Stimulated activated CD4-positive, alpha-beta T cell treated with anti-CD3 and anti-CD28 coated beads, TNF-alpha, amount 100 ng/mL, for 48 hours (primary cell): ENCODE measurements at places on chromosomes 16 and 17.

DNA sequence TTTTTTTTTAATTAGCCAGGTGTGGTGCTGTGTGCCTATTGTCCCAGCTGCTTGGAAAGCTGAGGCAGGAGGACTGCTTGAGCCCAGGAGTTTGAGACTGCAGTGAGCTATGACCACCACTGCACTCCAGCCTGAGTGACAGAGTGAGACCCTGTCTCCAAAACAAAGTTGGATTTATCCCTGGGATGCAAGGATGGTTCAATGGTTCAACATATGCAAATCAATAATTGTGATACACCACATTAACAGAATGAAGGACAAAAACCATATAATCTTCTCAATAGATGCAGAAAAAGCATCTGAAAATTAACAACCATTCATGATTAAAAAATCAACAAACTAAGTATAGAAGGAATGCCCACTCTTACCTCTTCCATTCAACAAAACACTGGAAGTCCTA, 33.5 kb downstream of the CDR2 start:
- no peak for DNase-seq

GRCh38 chr17:46800573-46800972, 17.9 kb downstream of the WNT3 start:
- no peak for DNase-seq

DNA sequence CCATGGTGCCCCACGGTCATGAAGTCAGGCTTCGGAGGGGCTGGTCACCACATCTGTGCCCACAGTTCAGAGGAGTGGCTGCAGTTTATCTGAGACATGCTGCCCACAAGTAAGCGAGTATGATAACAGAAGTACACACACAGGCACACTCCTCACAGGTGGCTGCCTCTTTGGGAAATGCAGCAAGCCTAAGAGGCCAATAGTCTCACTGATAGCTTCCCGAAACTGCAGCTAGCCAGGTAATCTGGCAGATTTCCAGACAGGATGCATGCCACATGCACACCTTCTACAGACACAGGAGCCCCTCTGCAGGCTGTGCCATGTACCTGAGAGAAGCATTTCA, 12.6 kb upstream of the GFOD2 start:
- no peak for DNase-seq

DNA sequence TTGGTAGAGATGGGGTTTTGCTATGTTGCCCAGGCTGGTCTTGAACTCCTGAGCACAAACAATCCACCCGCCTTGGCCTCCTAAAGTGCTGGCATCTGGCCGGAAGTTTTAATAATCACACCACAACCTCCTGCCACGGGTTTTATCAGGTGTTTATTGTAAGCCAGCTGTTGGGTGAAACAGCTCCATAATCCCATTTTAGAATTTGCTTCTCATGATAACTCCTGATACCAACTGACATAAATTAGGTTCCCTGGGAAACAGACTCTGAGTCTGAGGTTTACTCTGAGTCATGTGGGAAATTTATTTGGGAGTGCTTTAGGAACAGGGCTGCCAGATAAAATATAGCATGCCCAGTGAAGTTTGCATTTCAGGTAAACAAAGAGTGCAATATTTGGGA, 122.6 kb upstream of the MED13 start:
- DNase-seq: no peak

DNA sequence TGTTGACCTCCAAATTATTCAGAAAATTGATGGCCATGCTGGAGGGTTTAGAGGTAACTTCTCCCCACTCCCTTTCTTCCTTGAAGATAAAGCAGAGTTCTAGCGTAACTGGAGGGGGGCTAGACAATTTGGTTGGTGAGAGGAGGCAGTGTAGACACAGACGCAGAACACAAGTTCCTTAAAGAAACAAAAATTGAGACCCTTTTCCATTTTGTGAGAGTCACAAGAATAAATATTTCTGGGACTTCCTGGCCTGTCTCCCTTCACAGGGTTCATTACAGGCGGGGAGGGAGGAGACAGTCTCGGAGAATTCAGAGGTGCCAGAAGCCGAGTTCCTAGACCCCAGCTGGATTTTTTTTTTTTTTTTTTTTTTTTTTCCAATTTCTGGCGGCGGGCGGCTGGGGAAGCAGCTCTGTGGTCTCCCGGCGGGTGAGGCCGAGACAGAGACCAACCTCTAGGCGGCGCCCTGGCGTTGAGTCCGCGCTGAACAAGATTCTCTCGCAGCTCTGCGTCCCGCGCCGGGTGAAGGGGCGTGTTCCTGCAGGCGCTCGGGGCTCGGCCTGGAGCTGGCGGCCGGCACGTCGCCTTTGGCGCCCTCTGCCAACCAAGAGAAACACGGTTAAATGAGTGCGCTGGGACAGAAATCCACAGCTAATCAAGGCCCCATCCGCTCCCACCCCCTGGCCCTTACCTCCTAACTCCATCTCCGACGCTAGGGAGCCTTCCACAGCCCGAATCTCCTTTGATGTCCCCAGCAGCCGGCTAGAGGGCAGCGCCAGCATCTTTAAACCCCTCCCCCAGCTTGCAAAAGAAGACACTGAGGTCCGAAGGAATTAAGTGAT, 10.2 kb upstream of the HOXB9 start:
- peak; percentile 69 for DNase-seq

DNA sequence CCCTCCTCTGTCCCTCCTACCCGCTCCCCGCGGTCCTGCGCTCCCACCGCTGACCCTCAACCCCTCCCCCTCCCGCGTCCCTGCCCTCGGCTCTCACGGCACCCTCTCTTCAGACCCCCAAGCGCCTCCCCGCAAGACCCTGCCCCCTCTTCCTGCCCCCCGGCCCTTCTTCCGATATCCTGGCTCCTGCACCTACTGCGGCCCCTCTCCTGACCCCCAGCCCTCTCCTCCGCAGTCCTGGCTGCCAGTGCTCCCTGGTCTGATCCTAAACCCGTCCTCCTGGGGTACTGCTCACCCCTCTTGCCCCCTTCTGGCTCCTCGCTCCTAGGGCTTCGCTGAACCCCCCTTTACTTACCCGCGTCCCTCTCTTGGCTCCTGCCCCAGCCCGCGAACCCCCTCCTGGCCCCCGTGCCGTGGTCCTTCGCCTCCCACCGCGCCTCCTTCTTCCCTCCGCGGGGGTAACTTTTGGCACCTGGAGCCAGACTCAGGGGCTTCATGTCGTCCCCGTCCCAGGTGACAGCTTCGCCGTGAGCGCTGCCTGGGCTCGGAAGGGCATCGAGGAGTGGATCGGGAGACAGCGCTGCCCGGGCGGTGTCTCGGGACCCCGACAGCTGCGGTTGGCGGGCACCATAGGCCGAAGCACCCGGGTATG, 839 bp downstream of the NKD1 start:
- DNase-seq: no peak

- no peak for DNase-seq
Measured at GRCh38 chr17:74750039-74750326, 1.6 kb downstream of the NHERF1 start.

DNA sequence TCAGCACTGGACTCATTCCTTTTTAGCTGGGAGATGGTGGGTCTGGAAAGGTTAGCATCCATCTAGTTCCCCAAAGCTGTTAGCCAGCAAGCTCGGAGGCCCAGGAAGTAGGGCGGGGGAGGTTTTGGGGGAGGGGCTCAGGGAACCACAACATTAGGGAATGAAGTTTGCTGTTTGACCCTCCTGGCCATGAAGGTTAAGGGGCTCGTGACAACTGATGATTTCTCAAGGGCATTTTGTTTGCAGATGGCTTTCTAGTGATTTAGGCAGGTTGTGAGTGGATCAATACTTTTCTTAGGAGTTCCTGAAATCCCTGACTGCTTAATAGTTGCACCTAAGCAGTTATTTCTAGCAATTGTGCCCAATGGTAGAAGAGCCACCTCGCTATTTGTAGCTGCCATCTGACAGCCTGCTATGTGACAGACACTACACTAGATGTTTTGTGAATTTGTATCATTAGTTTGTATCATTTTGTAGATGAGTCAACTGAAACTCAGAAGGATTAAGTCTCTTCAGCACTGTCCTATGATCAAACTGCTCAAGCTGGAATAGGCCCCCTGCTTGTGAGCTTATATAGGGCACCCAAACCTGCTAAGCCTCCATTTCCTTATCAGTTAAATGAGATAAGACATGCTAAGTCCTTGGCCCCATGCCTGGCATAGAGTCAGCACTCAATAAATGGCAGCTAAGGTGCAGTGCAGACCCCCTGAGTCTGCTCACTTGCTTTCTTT, 146.4 kb downstream of the IRX3 start:
- no peak for DNase-seq

GRCh38 chr17:81218991-81219390, 3.8 kb downstream of the CEP131 start:
- no peak for DNase-seq

DNA sequence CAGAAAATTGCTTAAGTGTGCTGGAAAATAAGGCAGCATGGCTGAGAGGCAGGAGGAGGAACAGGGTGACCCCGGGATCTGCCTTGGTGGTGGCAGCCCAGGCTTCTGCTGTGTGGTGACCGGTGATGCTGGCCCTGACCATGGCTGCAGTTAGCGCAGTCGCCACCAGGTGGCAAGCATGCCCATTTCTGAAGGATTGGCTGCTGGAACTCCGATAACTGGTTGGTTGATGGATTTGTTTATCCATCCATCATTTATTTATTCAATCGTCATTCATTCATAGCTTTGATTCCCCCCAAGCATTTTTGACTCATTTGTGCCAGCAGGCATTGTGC, 29.1 kb upstream of the ITGA3 start:
- peak; percentile 68 for DNase-seq

DNA sequence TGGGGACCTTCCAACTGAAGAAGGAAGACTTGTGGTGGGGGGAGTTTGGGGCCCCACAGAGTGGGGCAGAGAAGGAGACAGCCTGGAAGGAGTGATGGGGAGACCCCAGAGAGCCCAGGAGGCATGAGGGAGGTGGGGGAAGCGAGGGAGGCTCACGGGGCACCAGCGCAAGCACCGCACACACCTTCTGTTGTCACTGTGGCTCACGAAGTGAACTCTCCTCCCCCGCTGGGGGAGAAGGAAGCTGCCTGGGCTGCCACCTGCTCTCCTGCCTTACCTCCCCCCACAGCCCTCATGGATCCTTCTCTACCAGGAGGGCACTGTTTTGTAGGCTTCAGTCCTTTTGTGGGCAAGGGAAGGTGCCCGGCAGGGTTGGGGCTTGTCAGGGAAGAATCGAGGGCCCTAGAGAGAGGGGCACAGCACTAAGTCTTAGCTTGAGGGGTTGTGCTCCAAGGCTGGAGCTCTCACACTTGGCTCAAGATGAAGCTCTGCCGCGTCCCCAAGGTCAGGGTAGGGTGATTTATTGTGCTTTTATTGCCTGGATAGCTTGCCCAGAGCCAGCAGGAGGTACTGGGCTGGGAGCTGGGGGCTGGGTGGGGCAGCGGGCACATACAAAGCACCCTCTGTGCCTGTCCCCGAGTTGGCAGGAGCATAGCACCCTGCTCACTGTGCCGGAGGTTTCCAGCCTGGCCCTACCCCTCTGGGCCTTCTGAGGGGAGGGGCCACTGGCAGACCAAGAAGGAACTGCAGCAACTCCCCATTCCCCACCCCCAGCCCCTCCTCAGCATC, 4.6 kb upstream of the STARD3 start:
- no peak for DNase-seq

- no peak for DNase-seq
Measured at GRCh38 chr17:31130286-31131224, 35.8 kb downstream of the NF1 start.

GRCh38 chr17:80683625-80684104, 139.0 kb downstream of the RPTOR start:
- DNase-seq: no peak

GRCh38 chr17:31869031-31869430, 10.0 kb upstream of the COPRS start:
- no peak for DNase-seq

DNA sequence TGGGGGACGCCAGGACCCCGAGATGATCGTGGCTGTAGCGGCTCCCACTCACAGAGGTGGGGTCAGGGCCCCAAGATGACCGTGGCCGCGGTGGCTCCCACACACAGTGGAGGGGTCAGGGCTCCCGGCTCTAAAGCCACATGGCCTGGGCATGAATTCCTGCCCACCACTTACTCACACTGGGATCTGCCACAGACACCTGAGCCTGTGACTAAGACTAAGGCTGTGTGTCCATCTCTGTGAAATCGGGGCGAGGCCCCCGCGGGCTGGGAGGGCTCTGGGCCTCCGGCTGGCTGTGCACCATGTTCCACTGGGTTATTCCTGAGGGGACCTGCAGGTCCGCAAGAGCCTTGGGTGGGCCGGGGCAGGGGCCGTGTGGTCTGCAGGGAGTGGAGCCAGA, 18.5 kb downstream of the ZFPM1 start:
- no peak for DNase-seq

DNA sequence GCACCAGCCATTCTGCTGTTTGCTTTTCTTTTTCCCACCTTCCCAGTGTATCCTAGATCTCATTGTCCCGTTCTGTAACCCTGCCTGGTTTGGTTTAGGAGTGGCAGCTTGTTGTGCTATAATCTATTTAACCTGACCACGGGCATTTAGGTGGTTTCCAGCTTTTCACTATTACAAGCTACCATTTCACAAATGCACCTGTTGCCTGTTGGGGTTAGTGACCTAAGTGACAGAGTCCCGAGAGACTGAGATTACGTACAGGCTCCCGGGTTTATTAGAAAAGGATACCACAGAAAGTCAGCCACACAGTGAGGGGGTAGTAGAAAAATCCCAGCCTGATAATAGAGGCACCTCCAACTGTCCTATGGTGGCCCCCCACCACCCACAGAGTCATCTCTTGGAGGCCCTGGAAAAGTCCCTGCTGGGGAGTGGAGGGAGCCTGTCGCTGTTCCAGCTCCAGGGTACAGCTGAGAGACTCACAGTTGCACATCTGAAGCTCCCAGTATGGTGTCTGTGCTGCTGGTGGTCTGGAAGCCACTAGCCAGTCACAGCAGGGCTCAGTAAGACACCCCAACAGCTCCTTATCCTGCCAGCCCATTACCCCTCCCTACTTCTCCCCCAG, 21.2 kb downstream of the CLEC16A start:
- DNase-seq: no peak

- DNase-seq: no peak
Measured at GRCh38 chr16:4038448-4038847, 77.8 kb downstream of the ADCY9 start.

DNA sequence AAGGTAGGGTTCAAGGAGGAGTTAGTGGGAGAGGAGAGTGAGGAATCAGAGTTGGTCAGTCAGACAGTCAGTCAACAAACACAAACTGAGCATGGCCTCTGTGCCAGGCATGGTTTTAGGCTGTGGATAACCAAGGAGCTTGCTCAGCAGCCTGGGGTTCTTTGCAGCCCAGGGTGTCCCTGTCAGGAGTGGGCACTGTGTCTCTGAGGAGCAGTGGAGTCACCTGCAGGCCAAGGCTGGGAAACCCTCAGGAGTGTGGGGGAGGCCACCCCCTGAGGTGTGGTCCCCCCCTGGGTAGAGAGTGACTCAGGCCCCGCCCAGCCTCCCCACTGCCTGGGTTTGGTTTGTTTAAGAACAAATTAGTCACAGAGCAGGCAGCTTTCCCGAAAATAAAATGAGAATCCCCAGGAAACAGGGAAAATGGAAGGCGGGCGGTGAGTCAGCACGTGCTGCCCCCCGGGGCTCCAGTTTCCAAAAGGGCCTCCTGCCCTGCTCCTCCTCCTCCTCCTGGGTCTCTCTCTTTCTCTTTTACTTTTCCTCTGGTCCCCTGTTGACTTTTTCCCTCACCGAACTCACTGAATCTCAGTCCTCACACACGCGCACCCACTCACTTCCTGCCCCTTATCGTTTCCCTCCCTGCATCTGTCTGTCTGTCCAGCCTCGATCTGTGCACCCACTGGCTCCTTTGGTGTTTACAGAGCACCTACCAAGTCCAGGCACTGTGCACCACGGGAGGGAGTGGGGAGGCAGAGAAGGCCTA, 44.3 kb downstream of the SOCS3 start:
- peak; percentile 53 for DNase-seq
